Hepatic stellate cell (primary cell): ENCODE measurements at places on chromosomes 5 and 9.

GRCh38 chr5:151164687-151165392 is 7.3 kb upstream of the ANXA6 start:
- peak; percentile 68 for DNase-seq

DNA sequence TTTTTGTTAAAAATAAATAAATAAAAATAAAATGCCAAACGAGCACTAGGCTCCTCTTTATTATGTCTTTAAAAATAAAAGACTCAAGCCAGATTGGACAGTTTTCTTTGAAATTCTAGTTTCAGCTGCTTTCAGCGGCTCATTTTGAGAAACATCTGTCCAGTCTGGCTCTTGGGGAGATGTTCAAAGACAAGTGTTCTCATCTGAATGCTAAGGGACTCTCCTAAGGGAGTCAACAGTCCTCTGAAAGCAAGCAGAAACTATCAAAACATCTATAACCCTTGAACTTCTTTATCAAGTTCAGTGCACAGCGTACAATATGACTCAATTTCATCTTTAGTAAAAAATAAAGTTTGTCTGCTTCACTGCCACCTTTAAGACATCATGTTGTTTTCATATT is 886.2 kb upstream of the DMAC1 start:
- no peak for DNase-seq

- peak; percentile 46 for DNase-seq
Measured at GRCh38 chr5:34686762-34687268, 30.7 kb downstream of the RAI14 start.

- DNase-seq: no peak
Measured at GRCh38 chr5:170307575-170308465, 10.2 kb upstream of the LCP2 start.

DNA sequence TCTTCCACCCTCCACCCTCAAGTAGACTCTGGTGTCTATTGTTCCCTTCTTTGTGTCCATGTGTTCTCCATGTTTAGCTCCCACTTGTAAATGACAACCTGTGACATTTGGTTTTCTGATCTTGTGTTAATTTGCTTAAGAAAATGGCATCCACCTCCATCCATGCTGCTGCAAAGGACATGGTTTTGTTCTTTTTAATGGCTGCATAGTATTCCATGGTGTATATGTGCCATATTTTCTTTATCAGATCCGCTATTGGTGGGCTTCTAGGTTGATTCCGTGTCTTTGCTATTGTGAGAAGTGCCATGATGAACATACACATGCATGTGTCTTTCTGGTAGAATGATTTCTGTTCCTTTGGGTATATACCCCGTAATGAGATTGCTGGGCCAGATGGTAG is 163.4 kb upstream of the ITGA1 start:
- DNase-seq: no peak

GRCh38 chr5:17315710-17316221 is 98.3 kb downstream of the BASP1 start:
- no peak for DNase-seq

DNA sequence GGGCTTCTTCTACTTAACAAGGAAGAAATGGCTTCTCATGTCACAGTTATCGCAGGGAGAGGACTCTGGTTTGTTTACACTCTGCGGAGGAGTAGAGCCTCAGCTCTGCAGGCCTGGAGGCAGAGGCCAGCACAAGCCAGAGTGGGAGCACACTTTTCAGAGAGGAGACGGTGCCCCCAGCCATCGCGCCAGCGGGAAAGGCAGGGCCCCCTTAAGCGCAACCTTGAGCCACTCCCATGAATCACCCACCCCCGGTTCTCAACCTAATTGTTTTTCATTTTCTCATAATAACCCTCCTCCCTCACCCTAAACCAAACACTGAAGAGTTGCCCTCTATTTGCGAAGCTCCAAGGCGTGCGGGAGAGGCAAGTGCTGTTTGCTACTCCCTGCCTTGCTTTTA is 208.4 kb upstream of the TBCA start:
- no peak for DNase-seq

DNA sequence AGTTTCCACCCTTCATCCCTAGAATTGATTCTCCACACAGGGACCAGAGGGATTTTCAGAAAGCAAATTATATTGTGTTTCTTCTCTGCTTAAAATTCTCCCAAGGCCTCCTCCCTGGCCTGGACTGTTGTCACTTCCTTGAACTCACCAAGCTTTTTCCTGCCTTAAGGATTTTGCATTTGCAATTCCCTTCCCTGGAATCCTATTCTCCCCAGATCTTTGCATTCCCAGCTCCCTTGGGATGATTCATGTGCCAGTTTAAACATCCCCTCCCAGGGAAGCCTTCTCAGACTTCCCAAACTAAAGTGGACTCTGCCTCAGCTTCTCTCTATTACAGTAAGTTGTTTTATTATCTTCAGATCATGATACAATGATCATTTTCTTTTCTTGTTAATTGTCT is 35.2 kb upstream of the PDE8B start:
- DNase-seq: no peak

DNA sequence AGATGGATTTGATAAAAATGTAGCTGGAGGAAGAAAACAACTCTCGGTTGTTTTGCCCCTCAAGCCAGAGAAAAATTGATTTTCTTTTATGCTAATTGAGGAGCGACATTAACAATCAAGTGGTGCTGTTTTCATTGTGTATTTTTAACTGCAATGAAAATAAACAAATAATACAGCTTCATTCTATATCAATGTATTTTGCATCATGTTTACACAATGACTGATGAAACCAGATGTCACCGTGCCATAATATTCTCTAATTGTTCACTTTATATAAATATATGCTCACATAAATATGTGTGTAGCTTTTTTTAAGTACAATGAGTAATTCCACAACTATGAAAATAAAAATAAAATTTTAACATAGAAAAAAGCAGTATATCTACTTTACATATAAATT is 139.0 kb upstream of the PRDM9 start:
- no peak for DNase-seq

DNA sequence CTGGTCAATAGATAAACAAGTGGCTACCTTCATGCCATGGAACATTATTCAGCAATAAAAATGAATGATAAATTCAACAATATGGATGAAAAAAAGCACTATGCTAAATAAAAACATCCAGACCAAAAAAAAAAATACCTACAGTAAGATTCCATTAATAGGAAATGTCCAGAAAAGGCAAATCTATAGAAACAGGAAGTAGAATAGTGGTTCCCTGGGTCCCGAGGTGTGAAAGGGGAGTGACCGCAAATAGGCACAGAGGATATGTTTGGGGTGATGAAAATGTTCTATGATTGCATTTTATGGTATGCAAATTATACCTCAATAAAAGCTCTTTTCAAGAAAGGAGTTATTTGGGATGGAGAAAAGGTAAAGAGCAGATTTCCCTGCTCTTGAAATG is 3.6 kb upstream of the GPR151 start:
- DNase-seq: no peak

DNA sequence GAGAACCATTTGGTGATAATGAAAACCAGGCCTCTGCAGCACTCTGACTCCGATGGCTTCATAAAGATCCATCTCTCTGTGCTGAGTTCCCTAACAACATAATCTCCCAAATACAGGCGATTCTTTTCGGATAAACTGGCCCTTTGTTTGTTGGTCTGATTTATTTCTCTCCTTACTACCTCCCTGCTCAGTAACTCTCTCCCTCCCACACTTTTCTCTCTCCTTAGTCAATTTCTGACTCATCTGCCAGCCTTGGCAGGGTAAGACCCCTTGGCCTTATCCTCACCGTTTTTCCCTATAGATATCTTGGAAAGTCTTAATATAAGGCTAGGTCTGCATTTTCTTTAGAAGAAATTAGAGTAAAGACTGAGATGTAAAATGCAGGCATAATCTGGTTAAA is 128.7 kb downstream of the BRINP1 start:
- no peak for DNase-seq

DNA sequence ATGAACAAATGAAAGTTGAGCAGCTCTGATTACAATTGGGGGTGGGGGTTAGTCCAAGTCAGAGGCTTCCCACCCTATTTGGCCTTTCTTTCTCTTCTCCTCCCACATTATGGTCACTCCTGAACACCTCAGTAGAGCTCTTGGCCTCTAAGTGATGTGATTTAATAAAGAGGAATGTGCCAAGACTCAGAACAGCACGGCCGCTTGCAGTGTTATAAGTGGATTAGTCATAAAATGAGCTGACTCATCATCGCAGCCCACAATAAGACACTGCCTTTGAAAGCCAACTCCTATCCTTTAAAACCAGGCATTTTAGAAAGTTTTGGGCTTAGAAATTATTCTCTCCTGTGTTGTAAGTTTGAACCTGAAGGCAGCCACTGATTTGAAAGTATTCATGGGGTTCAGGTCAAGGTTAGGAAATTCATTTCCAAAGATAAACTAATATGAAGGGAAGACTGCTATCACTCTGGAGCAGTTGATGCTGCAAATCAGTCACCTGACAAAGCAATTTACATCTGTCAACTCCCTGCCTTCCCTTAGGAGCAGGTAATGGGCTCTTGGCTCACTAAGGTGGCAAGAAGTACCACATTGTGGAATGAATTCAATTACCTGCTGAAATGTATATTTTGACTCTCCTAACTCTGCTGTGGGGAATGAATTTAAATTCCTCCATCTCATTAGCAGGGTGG is 283.6 kb upstream of the NMUR2 start:
- DNase-seq: no peak
